ENCODE measurements at places on chromosomes 16 and 17.

DNA sequence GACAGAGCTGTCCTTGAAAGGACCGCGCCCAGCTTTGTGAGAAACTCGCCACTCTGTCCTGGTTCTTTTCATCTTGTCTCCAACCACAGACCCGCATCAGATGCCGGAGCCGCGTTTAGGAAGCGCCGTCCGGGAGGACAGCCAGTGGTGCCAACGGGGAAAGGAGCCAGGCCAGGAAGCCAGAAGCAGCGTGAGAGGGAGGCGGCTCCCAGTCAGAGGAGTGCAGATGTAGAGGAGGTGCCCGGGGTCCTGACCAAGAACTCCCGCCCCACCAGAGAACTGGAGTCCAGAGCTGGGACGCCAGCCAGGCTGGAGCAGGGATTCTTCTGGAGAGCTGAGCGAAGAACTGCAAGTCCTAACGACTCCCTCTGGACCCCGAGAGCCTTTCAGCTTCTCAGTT lies 49.3 kb upstream of the TNRC6C start:
- no peak for DNase-seq

- no peak for DNase-seq
Observed at GRCh38 chr16:88008840-88009239, 57.6 kb downstream of the BANP start.

DNA sequence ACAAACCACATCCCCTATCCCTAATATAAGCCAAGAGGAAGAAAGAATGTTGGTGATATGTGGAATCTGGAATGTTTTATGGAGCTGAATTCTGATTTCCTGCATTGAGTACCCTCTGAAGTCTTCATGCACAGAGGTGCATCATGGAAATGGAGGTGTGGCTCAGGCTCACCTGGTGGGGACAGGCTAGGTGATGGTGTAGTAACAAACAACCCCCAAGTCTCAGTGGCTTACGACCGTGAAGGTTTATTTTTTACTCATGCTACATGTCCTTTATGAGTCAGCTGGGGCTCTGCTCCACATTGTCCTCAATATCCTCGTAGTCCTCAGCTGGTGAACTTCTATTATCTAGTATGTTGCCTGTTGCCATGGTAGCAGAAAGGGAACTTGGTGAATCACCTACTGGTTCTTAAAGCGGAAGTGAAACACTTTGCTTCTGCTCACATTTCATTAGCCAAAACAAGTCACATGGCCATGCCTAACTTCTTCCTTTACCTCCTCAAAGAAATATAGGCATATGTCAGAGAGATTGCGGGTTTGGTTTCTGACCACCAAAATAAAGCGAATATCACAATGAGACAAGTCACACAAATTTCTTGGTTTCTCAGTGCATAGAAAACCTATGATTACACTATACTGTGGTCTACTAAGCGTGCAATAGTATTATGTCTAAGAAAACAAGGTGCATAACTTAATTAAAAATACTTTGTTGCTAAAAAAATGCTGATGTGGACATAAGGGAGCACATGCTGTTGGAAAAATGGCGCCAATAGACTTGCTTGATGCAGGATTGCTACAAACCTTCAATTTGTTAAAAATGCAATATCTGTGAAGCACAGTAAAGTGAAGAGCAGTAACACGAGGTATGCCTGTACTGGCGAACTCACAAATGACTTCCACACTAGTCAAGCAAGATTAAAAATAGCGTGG lies at the start of gene PMFBP1:
TSS of gene PMFBP1 (minus strand) at position 51 of the 930 bp plus-strand sequence. CDS start 947 bp downstream, outside the sequence.
- DNase-seq: peak; percentile 2

DNA sequence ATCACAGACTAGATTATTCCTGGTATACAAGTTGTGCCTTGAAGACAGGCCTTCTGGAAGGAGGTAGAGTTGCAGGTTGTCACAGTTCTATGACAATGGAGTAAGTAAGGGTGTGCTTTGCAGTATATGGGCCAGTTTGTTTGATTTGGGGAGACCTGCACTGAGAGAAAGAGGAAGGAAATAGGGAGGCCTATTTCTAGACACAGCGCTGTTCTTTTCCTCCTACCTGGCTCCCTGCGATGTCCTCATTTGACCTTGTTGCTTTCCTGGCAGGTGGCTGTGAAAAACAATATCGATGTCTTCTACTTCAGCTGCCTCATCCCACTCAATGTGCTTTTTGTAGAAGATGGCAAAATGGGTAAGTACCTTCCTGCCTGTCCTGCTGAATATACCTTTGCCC lies 22.5 kb upstream of the RASL10B start:
- no peak for DNase-seq

DNA sequence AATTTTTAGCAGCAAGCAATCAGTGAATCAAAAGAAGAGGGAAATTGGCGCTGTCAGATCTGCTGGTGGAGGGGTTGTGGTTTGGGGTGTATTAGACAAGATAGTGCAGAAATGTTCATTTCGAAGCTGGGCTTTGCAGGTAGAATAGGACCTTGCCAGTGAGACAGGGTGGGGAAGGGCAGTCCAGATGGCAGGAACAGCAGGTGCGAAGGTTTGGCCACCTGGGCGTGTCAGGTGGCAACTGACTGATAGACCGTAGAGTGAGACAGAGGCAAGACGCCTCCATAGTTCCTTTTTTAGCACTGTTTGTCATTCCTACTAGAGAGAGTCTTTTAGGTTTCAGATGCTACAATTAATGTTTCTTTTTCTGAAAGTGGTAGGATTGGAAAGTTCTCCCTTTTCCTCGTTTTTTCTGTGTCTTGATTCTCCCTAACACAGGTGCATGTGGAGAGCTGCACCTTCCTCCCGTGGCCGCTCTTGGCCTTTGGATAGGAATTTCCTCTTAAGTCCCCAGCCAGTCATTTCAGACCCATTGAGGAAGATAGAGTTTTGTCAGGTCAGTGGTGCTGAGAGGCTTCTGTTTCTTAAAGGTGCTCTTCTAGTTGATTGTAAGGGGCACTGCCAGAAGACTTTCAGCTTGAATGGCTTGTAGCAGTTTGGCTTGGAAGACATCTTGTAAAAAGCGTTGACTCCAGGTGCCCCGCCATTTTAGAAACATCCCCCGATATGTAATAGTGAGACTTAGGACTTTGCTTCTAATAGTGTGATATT lies 315.6 kb downstream of the SNX29 start:
- DNase-seq: no peak

DNA sequence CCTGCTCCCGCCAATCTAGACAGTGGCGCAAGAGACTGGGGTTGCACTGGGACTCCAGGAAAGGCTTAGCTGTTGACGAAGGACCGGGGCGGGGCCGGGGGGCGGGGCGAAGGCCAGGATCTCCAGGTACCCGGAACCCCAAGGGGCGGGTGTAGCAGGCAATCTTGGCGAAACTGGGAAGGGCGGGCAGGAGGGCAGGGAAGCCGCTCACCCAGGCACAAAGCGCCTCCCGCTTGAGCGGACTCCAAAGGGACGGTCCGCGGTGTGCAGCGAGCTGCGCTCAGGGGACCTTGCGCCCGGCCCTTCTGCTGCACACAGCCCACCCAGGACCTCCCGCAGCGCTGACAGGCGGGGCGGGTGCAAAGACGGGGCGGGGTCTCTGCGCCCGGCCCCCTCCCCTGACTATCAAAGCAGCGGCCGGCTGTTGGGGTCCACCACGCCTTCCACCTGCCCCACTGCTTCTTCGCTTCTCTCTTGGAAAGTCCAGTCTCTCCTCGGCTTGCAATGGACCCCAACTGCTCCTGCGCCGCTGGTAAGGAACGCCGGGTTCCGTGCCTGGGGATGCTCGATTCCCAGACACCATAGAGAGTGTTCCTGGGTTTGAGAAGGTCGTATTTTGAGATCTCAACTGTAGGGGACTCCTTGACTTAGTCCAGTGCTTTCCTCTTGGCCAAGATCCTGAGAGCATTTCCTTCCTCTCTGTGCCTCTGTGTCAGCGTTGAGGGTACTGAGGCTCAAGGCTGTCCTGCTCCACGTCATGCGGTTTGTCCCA lies at the start of gene MT1F:
TSS of gene MT1F (plus strand) at position 405 of the 772 bp plus-strand sequence. CDS start at position 505, 100 bp downstream.
- DNase-seq: peak; percentile 60

GRCh38 chr16:17134586-17134985 lies 336.2 kb downstream of the XYLT1 start:
- no peak for DNase-seq

- DNase-seq: no peak
Observed at GRCh38 chr17:42612013-42612412, 2.5 kb downstream of the TUBG1 start.

GRCh38 chr17:72426948-72427760 lies 306.3 kb downstream of the SOX9 start:
- no peak for DNase-seq

GRCh38 chr16:85158743-85159178 lies 46.5 kb upstream of the CIBAR2 start:
- no peak for DNase-seq

DNA sequence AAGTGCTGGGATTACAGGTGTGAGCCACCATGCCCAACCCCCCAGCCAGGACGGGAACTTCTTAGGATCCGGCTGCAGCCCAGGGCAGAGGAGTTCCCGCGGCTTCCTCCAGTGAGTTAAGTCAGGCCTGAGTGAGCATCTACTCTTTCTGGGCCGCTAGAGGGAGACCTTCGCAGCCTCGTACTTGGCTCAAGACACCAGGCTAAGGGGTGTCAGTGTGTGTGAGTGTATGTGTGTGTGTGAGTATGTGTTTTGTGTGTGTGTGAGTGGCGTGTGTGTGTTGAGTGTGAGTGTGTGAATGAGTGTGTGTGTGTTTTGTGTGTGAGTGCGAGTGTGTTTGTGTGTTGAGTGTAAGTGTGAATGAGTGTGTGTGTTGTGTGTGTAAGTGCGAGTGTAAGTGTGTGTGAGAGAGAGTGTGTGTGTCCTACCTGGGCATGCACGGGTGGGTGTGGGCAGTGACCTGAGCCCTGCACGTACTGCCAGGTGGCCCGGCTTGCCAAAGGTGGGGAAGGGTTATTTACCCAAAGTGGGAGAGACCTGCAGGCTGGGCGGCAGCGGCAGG lies 58.5 kb downstream of the TMEM235 start:
- peak; percentile 55 for DNase-seq

DNA sequence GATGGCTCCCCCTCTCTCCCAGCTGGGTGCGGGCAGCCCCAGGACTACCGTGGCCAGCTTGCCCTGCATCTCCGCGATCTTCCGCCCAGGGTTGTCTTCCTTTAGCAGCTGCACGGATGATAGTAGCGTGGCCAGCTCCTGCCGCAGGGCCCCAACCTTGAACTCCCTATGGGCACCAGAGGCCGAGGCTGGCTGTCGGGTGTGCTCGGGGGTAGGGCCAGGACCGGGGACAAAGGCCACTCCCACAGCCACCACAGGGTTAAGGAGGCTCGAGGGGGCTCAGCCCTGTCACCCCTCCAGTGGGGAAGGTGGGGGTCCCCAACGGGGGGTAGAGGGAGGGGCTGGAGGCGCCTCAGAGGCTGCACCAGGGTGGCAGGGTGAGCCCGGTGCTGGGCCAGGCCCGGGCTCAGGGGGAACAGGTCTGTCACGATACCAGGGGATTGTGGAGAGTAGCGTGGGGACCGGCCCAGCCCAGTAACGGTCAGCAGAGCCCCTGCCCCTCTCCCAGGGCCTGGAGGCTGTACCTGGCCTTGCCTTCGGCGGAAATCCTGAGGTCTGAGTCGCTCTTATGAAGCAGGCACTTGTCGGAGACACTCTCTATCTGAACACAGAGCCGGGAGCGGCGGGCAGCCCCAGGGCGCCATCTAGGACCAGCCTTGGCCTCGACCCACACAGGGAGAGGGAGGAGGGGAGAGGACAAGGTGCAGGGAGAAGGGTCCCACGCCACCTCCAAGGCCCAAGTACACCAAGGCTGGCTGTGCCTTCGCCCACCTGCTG lies 5.2 kb downstream of the PERCC1 start:
- DNase-seq: no peak

DNA sequence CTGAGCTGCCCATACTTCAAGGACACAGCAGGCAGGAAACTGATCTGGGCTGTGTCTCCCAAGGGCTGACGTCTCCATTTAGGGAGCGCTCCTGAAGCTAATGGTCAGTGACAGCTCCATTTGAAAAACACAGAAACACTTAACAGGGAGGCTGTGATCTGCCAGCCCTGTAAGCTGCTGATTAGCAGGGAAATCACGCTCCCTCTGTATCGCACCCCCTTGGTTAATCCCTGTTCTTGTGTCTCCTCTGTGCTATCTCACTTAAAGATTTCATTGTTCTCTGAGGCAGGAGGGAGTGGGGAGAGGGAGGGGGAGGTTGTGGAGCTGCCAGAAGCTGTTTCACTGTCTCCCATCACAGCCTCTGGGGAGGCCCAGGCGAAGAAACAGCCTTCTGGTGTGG lies 47.4 kb upstream of the CACNG3 start:
- no peak for DNase-seq

- DNase-seq: peak; percentile 9
Observed at GRCh38 chr17:9389111-9389527, 186.5 kb downstream of the STX8 start.

DNA sequence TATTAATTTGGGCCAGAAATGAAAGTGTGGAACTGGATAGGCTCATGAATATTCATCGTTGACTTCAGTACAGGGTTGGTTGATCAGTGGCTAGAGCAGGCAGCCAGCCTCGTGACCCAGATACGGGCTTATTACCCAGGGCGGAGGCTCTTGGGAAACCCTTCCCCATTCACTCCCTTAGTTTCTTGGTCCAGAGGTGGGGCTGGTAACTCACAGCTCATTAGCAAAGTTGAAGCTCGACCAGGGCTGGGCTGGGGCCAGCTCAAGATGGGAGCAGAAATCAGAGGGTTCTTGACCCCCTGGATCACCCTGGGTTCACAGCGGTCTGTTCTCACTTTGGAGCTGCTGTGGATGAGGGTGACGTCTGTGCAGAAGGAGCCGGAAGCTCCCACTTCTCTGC lies 44.6 kb upstream of the GSE1 start:
- DNase-seq: no peak

- DNase-seq: no peak
Observed at GRCh38 chr17:29909236-29910003, 20.6 kb downstream of the SSH2 start.

- DNase-seq: no peak
Observed at GRCh38 chr17:62703261-62703775, 75.8 kb downstream of the MRC2 start.

GRCh38 chr16:53960954-53961616 lies 257.1 kb downstream of the FTO start:
- DNase-seq: no peak

DNA sequence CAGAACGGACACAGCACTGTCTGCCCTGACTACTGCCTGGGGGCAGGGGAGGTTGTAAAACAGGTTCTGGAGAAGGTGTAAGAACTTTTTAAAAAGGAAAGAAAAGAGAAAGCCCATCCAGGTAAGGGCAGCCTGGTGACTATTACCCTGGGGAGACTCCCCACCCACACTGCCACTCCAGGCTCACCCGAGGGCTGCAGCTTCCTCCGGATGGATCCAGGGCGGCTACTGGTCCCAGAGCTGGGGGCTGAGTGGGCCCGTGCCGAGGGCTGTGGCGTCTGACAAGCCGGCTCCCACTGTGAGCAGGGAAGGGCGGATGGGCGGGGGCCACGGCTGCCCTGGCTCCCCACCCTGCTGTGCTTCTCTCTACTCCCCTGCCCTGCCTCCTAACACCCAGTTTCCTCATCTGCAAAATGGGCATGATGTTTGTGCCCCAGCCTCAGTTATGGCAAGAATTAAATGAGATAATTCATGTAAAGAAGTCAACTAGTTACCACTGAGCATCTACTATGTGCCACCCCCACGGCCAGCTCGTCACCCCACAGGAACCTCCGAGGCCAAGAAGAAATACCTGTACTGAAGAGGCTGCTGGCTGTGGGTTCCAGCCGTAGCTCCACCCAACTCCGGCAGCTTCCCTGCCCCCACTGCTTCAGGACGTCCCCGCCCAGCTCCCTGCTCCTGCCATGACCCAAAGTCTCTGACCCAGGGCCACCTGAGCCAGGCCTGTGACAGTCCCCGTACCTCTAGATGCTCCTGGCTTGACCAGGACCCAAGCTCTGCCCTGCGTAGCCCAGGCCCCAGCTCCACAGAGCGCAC lies 24.2 kb downstream of the KATNB1 start:
- no peak for DNase-seq
